ENCODE measurements at places on chromosomes 1 and 21.

- DNase-seq = no peak
Observed at GRCh38 chr1:1084372-1085170, 10.5 kb upstream of the RNF223 start.

- no peak for DNase-seq
Observed at GRCh38 chr1:4140241-4140640, 240.2 kb upstream of the C1orf174 start.

DNA sequence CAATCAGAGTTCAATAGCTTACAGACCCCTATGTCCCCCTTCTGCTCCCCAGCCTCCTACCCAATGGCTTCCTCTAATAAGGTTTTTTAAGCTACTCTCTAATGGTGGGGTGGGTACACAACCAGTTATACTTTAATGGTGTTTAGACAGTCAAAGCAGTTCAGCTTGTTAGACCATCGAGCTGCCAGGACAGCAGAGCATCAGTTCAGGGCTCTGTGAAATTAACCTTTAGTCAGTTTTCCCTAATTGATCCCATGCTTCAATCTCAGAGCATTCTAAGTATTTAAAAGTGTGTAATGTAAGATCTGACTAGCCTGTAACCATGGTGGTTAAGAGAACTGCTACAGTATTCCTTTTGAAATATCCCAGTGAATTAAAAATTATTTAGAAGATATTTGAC lies 107.2 kb upstream of the ZNF644 start:
- DNase-seq = no peak

- no peak for DNase-seq
Observed at GRCh38 chr1:198175423-198176170, 18.8 kb downstream of the NEK7 start.

DNA sequence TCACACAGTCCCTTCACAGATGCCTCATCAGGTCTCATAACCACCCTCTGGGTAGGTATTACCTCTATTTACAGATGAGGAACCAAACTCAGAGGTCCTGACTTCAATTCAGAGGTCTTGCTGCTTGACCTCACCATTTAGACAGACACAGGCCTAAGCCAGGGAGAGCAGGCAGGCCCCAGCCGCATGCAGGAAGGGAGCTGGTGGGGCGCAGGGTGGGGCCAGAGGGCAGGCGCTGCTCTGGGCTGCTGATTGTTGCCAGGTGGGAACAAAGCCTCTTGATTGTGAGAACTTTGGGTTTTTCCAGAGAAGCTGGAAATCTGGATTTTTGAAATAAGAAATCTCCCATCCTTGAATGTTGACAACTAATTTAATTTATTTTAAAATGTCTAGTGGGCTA lies 19.9 kb upstream of the PRELP start:
- no peak for DNase-seq

- peak; percentile 21 for DNase-seq
Observed at GRCh38 chr1:170700842-170701615, 37.1 kb downstream of the PRRX1 start.

DNA sequence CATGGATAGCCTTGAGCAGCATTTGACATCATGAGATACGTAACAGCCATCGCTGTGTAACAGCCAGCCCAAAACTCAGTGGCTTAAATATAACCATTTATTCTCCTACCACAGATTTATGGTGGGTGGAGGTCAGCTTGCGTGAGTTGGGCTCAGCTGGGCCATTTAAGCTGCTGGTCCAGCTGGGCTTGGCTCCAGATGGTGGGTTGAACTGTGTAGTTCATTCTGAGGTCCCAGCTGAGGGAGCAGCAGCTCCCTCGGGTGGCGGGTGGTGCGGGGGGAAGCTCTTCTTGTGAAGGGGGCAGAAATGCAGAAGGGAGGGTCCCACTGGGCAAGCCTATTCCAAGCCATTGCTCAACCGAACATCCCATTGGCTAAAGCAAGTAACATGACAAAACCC lies 75.9 kb downstream of the IGSF21 start:
- no peak for DNase-seq

- DNase-seq = no peak
Observed at GRCh38 chr1:40722622-40723021, 31.1 kb downstream of the NFYC start.

GRCh38 chr1:214329470-214330220 lies 48.7 kb downstream of the SMYD2 start:
- no peak for DNase-seq

- DNase-seq = peak; percentile 33
Observed at GRCh38 chr1:230282157-230282556, 144.0 kb downstream of the PGBD5 start.

GRCh38 chr1:78079580-78079979 lies 33.8 kb downstream of the GIPC2 start:
- DNase-seq = no peak

- DNase-seq = no peak
Observed at GRCh38 chr1:15289251-15289651, 42.2 kb downstream of the FHAD1 start.

GRCh38 chr1:23741609-23742008 lies 1.7 kb upstream of the ELOA start:
- no peak for DNase-seq

DNA sequence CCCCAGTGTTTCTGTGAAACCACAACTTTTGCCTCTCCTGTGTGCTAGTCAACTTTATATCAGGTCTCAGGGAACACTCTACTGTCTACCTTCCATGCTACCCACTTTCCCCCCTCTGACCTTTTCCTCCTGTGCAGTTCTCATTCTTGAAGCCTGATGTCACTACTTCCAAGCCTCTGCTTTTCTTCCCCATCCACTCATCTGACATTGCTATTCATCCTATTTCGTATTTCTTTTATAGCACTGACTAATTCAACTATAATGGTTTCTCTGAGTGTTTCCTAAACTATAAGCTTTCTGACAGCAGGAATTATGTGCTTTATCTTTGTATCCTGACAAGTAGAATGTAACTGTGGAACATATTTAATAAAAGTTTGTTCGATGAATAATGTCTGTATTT lies 18.2 kb upstream of the DPH5 start:
- no peak for DNase-seq

DNA sequence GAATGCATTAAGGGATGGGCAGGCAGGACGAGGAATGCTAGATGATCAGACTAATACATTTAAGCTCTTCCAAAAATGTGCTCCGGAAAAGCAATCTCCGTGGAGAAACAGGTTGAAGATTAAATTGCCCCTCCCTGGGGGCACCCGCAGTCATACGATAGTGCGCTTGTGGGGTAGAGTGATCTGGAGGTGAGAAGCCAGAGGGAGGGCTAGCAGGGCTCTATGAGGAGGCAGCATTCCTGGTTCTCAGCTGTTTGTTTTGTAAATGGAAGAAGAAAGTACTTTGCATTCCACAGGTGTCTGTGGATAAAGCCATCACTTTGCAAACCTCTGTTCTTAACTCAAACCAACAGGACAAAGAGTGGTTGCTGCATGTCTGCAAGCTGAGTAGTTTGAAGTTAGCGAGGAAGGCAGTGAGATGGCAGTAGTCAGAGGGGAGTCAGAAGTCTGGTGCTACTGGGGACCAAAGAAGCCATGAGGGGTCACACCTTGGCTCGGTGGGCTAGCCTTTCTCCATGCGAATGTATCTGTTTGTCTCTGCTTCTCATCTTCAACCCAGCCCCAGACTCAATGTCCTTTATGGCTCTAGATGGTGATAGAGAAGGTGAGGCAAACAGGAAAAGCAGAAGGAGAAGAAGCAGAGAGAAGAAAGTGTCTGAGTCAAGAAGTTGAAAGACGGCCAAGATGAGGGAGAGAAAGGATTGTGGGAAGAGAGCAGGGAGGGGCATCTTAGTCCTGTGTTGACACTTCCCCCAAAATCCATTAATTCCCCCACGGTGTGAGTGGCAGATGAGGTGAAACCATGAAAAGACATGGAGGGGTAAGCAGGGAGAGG lies 65.2 kb upstream of the GJA8 start:
- DNase-seq = no peak

GRCh38 chr1:201949491-201949890 lies 3.1 kb upstream of the LMOD1 start:
- no peak for DNase-seq

DNA sequence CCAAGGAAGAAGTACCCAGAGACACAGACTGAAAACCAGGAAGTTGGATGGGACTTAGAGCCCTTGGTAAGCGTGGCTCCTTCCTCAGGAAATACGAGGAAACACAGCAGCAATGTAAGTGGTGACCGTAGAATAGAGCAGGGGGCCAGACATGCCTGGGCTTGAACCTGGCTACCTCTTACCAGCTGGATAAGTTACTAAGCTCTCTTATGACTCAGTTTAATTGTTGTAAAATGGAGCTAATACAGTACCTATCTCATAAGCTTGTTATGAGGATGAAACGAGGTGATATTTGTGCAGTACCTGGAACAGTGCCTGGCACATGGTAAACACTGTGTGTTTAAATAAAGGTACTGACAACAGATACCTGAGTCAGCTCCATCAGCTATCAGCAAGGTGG lies 19.2 kb downstream of the EBNA1BP2 start:
- no peak for DNase-seq

- DNase-seq = no peak
Observed at GRCh38 chr1:248196965-248197364, at the start of gene OR2M3. TSS of gene OR2M3 (plus strand) at chr1:248197265. CDS start at chr1:248203068, 5,803 bp downstream.

DNA sequence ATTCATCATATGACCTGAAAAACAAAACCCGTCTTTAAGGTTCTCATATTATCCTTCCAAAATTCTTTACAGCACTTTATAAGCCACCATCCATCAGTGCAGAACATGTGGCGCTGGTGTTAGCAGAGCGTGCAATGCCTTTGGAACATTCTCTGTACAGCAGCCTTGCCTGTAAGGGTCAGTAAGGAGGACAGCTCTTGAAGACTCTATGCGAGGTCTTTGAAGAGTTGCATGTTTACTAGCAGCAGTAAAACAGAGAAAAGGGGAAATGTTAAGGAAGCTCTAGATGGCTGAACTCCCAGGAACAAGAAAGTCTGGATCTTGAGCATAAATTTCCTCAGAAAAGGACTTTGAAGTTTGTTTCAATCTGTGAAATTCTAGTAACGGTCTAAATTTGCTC lies 365.6 kb downstream of the DUSP10 start:
- no peak for DNase-seq

- no peak for DNase-seq
Observed at GRCh38 chr1:84479998-84480397, 932 bp downstream of the RPF1 start.
